ENCODE measurements at places on chromosomes 1 and 21. TPM values are rescaled to one million over a fixed set of nuclear protein-coding genes. Genes with fewer than 3 reads are reported as not detected.

DNA sequence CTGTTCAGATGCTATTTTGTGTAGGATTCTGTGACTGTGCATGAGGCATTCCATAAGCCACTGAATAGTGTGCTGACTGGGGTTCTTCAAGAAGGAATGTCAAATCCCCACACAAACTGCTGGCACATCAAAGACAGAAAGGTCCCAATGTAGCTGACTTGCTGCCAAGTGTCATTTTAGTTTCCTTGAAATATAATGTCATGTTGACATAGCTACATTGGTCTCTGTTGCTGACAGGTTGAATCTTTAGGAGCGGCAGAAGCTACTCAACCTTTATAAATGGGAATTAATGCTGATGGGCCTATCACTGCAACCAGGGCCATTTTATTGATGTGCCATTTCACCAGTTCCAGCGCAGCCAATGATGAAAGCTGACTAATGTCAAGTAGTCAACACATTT is 1110.7 kb upstream of the B3GALT2 start:
- no peak for DNase-seq

DNA sequence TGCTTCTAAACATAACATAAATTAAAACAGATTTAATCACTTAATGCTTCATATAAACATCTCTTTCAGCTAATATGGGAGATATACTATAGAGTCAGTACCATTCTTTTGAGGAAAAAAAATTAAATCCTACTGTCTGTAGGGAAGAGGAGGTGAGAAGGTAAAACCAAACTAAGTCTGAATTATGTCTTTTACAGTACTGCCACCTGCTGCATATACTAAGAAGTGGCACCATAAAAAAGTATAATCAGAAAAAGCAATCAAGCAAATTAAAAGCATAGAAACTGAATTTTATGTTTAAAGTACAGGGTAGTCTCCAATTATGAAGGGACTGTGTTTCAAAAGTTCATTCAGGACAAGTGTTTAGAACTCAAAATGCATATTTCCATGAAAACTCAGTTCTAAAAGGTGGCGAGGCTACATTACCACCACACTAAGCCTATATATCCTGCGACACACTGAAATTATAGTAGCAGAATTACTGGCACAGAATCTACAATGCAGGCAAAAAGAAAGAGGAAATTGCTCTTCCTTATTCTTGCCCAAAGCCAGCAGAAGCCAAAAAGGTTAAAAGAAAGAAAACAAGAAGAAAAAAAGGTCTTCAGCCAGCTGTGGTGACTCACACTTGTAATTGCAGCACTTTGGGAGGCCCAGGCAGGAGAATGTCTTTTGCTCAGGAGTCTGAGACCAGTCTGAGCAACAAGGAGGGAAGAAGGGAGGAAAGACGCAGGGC is 9.0 kb downstream of the NSL1 start:
- DNase-seq, result no peak

GRCh38 chr1:117638759-117639158 is 32.9 kb downstream of the TENT5C start:
- DNase-seq, result no peak

GRCh38 chr1:95496773-95497172 is 262.8 kb downstream of the RWDD3 start:
- no peak for DNase-seq

- DNase-seq, result no peak
Measured at GRCh38 chr1:2377751-2378440, 13.5 kb downstream of the MORN1 start.

GRCh38 chr1:32816676-32817158 is 441 bp downstream of the YARS1 start:
- DNase-seq, result no peak

DNA sequence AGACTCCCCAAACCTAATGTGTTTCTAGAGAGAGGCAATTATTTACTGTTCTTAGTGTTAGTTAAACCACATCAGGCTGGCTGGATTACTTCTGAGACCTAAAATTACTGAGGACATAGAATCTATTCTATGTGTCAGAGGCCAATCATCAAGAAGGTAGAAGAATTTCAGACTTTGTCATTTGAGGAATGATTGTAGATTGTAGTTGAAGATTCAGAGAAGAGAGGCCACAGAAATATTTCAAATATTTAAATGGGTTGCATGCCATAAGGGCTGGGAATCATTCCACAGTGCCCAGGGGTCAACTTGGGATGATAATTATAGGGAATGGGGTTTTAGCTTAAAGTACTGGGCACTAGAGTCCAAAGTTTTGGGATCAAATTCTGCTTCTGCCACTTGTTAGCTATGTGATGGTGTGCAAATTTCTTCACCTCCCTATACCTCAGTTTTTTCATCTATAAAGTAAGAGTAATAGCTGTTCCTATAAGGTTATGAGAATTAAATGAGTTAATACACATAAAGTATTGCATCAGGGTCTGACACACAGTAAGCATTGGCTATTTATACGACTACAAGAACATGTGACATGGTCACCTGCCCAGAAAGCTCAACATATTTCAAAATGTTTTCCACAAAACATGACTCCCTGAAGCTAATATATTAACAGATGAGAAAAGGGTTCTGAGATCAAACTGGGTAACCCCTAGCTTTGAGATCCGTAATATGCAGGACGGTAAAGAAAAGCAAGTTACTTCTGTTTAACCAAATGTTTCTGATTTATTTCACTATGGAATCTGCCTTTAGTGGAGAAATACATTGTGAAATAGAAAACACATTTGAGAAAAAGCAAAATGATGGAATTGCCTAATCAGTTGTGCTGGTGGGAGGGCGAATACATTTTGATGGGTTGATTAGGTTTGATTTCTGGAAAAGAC is 69.7 kb upstream of the SPAG17 start:
- DNase-seq, result no peak

GRCh38 chr1:189623336-189623735 is 854.3 kb downstream of the BRINP3 start:
- no peak for DNase-seq

DNA sequence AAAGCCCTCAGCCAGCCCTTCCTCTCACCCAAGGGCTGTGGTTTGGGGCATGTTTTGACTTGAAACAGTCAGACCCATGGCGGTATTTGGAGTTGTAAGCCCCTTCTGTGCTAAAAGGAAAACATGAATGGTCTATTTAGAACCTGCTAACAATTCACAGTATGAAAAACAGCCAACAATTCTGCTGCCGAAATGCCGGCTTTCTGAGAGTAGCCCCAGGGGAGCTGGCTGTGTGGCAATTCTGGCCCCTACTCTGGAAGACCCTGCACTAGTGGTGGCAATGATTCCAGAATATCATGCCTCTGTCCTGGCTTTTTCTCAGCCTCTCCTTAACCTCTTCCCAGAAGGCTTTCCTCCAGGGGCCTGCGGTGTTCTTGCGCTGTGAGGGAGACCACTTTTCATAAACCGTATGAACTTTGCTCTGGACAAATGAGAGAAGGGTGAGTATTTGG is 118.7 kb downstream of the EDEM3 start:
- DNase-seq, result no peak

- no peak for DNase-seq
Measured at GRCh38 chr1:14910984-14911721, 242.4 kb upstream of the TMEM51 start.

- no peak for DNase-seq
Measured at GRCh38 chr21:39198800-39199199, 15.5 kb upstream of the PSMG1 start.

GRCh38 chr1:211101481-211101880 is 32.5 kb downstream of the KCNH1 start:
- DNase-seq, result no peak

DNA sequence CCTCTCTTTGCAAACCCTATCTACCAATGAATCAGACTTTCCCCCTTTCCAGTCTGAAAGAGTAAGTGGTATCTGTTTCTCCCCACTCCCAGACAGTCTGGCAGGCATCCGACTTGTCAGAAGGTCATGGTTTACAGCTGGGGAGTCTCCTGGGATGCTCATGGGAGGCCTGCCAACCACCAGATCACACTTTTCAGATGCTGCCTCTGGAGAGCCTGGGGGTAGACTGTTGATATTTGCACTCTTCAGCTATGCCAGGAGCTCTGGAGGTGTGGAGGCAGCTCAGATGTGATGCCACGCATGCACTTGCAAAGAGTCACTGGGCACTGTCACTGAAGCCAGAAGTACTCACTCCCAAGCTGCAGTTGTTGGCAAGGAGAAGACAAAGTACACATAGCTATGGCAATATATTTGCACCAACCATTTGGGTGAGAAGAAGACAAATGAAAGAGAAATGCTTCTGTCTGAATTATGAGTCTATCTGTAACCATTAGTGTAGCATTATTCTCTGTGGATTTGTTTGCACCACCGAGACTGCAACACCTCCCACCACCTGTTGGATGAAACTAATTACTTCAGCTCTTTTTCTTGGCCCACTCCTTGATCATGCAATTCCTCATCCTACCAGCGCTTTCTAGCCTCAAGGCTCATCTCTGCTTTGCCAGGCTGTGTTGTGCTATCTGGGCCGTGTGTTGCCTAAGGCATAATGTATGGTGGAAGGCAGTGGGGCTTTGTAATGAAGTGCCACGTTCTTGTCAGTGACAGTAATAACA is 133.0 kb upstream of the SPAG17 start:
- DNase-seq, result no peak

DNA sequence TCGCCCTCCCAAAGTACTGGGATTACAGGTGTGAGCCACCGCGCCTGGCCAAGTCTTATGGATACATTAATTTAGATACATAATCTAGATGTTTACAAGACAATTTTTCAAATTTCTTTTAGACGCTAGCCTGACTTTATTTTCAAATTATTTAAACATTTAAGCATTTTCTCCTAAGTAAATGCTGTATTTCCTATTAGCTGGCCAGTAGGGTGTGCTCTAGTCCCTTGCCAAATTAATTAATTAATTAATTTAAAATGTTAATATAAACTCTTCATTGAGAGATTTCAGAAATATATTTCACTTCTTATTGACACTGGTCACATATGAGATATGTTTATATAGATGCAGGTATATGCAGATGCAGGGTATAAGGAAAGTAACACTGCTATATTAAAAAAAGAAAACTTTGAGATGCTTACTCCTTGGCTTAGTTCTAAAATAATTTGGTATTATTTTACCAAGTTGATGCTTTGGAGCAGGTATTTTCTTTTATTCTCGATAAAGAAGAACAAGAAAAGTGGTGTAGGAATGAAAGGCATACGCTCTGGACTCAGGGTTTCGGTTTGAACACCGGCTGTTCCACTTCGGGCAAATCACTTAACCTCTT is 5.2 kb upstream of the ERRFI1 start:
- no peak for DNase-seq

- DNase-seq, result no peak
Measured at GRCh38 chr21:16634515-16634914, 878.3 kb upstream of the CXADR start.

GRCh38 chr1:117613969-117614729 is 8.3 kb downstream of the TENT5C start:
- no peak for DNase-seq

- DNase-seq, result no peak
Measured at GRCh38 chr1:243842978-243843511, 7.0 kb downstream of the AKT3 start.

- DNase-seq, result no peak
Measured at GRCh38 chr21:35298757-35299156, 249.7 kb upstream of the RUNX1 start.

- no peak for DNase-seq
Measured at GRCh38 chr1:197027359-197027758, 39.7 kb downstream of the F13B start.

GRCh38 chr1:33836911-33837310 is 27.0 kb upstream of the HMGB4 start:
- no peak for DNase-seq

DNA sequence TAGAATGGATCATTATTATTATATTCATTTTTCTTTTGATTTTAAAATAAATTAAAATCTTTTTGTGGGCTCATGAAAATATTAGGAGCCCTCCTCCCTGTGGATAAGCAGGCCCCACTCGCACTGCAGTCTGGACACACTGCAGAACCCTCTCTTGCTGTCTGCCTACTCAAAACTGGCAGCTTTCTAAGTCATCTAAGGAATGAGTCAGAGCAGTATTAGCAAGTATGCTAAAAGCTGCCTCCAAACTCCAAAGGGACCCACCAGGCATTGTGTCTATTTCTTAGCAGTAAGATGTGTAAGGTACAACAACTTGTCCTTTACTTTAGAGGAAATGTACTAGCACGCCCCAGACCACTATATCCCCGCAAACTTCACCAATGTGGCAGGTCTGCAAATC is 108.8 kb downstream of the SYF2 start:
- no peak for DNase-seq

KCNE2 gene
- polyA plus RNA-seq, result 0.47 TPM

SPATA6 gene
- 8.4 TPM for polyA plus RNA-seq

NCAM2 gene
- polyA plus RNA-seq, result 4.8 TPM

GBP6 gene
- not detected for polyA plus RNA-seq

SMPDL3B gene
- 0.23 TPM for polyA plus RNA-seq

MRPS15 gene
- 56.3 TPM for polyA plus RNA-seq

ANKRD65 gene
- polyA plus RNA-seq, result 22.1 TPM

MAPKAPK2 gene
- polyA plus RNA-seq, result 75.5 TPM

TIAM1 gene
- polyA plus RNA-seq, result 10.8 TPM

VWA5B1 gene
- polyA plus RNA-seq, result 0.13 TPM

NBPF6 gene
- polyA plus RNA-seq, result not detected

Measured in forelimb muscle (tissue), 1 donor.